ENCODE measurements at places on chromosomes 16 and 17.

- peak; percentile 82 for DNase-seq
Observed at GRCh38 chr17:7237761-7238419, 1.4 kb downstream of the PHF23 start.

DNA sequence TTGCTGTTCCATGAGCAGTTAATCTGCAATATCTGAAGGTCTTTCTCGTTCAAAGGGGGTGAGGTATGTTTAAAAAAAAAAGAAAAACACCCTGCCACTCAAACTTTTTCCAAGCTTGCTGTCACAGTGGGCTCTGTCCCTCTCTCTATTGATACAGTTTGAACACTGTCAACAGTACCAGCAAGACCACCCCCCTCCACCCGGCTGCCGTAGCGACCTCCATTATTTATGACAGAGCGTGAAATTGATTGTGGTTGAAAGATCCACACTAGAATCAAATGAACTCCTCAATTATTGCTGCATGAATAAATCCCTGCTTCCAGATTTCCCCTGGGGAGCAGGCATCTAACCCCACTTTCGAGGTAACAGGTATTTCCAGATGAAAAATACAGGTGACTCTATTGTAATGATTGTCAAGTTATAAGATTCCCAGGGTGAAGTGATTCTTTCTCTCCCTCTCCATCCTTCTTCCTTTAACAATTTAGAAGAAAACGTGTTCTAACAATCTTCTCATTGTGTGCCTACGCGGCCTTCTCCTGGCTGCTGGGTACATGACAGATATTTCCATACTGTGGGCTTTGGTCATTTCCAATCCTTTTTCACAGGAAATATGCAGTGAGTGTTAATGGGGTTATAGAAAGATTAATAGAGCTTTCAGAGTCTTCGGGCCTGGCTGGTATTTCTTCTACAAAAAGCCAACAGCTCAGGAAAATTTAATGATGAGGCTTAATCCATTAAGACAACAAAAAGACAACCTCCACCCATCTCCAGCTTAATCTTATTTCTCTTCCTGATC is 135.7 kb upstream of the C16orf82 start:
- no peak for DNase-seq

DNA sequence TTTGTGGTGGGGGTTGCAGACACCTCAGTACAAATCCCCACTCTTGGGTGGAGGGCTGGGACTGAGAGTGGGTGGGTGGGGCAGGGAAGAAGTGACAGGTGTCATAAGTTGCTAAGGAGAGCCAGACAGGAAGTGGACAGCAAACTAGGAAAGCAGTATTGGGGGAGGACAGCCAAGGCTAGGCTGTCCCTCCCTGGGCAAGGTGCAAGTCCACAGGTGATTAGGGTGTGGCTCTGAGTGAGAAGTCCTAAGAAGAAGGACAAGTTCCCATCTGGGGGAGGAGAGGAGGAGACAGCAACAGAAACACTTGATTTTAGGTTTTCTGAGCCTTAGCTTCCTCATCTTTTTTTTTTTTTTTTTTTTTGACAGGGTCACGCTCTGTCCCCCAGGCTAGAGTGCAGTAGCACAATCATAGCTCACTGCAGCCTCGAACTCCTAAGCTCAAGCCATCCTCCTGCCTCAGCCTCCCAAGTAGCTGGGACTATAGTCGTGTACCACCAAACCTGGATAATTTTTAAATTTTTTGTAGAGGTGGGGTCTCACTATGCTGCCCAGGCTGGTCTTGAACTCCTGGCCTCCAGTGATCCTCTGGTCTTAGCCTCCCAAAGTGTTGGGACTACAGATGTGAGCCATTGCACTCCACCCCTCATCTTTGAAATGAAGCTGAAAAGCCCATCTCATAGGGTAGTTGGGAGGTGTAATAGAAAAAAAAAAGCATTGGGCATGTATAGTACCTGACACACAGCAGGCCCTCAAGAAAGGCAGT is 2.5 kb downstream of the MAPK3 start:
- no peak for DNase-seq

DNA sequence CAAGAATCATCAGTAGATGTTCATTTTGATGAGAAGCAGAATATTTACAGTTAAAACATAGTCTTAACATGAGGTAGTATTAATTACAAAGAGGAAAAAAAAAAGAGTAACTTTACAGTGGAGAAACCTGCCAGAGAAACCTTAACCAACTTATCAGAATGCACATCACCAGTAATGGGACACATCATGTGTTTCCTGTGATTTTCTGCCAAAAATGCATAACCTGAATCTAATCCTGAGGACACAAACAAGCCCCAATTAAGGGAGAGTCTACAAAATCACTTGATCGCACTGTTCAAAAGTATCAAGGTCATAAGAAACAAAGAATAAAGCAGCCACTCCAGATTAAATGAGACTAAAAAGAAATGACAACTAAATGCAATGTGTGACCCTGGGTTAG is 18.2 kb upstream of the QRICH2 start:
- DNase-seq, result no peak

- DNase-seq, result no peak
Observed at GRCh38 chr16:86199182-86199581, 300.2 kb downstream of the IRF8 start.
